ENCODE measurements at places on chromosomes 1 and 21. TPM values are rescaled to one million over a fixed set of nuclear protein-coding genes. Genes with fewer than 3 reads are reported as not detected.

GRCh38 chr1:36609241-36610027, 126.7 kb upstream of the CSF3R start:
- H3K27ac ChIP-seq = no peak overlapping the region
- peak; percentile 36 for DNase-seq
- no peaks in the 10 kb centered on the region for H3K4me1 ChIP-seq
- H3K36me3 ChIP-seq = no peaks in the 10 kb centered on the region

TLCD4 gene
- 12.6 TPM for total RNA-seq

OVAAL gene
- total RNA-seq = not detected

DNA sequence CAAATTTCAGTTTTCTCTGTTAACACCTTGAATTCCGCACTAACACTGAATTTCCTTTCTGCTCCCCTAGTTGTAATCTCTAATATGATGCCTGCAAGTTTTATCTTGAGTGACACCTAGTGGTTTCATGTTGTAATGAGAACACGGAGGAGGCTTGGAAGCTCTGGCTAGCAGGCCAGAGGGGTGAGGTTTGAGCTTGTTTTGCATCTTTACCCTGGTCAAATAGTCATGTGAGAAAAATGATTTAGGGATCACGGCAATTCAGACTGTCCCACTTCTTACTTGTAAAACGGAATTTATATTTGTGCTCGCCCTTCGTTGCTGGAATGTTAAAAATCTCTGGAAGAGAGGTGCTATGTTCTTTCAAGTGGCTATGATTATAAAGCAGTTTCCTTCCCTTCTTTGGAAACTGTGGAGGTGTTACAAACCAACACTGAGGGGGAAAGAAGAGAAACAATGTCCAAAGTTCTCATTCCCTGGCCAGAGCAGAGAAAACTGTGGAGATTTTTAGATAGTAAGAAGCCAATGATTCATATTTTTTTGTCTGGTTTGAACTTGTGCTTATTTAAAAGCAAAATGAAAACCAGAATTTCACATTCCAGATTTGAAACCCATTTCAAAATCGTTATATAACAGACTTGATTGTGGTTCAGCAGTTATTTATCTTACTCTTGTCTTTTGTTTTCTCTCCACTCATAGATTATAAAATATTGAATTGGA, 5.3 kb upstream of the MROH9 start:
- H3K4me1 ChIP-seq = no peaks in the 10 kb centered on the region
- H3K4me3 ChIP-seq = no peak overlapping the region
- peak overlapping the region; percentile 52 for H3K27ac ChIP-seq

- H3K27me3 ChIP-seq = no peaks in the 10 kb centered on the region
- H3K36me3 ChIP-seq = peaks cover 39% of the 10 kb centered on the region
- peaks cover 12% of the 10 kb centered on the region for H3K4me1 ChIP-seq
These were observed 23.1 kb upstream of the PTAFR start for GRCh38 chr1:28199328-28200233.

DNA sequence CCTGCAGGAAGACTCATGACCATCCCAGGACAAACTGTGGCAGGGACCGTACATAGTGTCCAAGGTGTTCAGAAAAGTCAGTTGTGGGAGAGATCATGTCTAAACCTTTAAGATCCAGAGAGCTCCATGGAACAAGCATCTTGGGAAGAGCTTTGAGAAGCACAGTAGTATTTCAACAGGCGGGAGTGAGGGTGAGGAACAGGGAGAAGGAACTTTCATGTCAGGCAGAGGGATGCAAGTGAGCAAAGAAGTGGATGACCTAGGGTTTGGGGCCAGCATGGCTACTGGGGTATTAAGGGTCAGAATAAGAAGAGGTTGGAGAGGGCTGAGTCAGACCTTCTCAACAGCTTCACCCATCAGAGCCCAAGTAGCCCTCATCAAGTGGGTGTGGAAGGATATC, 147.9 kb upstream of the ETV3 start:
- DNase-seq = no peak
- H3K27ac ChIP-seq = no peak overlapping the region
- H3K4me1 ChIP-seq = no peaks in the 10 kb centered on the region
- no peaks in the 10 kb centered on the region for H3K36me3 ChIP-seq
- no peaks in the 10 kb centered on the region for H3K27me3 ChIP-seq
- no peak overlapping the region for H3K4me3 ChIP-seq

DNA sequence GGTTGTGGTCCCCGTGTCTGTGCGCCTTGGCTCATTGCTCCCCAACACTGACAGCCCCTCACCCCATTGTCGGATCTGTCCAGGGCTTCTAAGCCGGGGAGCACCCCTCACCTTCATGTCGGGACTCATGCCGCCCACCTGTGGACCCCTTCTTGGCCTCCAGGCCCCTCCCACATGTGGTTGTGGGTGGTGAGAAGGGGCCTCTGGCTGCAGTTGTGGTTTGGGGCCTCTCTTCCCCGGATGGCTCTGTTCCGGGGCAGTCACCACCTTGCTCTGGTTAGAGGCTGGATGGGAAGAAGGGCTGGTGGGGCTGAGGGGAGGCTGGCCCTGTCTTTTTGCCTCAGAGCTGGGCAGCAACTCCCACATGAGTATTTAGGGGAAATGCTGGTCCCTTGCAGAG, 158.6 kb upstream of the C1orf174 start:
- DNase-seq = no peak
- no peaks in the 10 kb centered on the region for H3K4me1 ChIP-seq
- no peak overlapping the region for H3K4me3 ChIP-seq
- no peaks in the 10 kb centered on the region for H3K27me3 ChIP-seq
- H3K27ac ChIP-seq = no peak overlapping the region
- no peaks in the 10 kb centered on the region for H3K36me3 ChIP-seq

CYP4A11 gene
- not detected for total RNA-seq

DNA sequence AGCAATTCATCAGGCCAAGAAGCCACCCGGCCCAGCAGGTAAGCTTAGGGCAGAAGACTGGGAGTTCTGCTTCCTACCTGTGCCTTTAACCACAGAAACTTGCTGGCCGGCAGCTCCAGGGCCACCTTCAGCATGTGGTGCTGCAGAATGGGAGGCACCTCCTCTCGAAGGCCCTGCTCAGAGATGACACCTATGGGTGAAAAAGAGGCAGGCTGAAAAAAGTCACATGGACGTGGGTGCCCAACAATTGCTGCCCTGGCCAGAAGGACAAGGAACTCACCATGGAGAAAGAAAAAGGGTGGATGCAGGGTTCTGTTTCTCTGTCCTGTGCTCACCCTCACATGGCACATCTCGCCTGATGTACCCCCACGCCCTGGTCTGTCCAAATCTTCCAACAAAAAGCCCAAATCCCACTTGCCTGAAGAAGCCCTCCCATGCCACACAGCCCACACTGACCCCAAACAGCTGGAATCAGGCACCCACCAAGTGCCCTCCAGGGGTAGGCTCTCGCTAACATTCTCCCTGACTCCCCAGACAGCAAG, 33.0 kb downstream of the URB1 start:
- H3K4me1 ChIP-seq = no peaks in the 10 kb centered on the region
- no peaks in the 10 kb centered on the region for H3K27me3 ChIP-seq
- DNase-seq = no peak
- H3K4me3 ChIP-seq = no peak overlapping the region
- peaks cover 73% of the 10 kb centered on the region for H3K36me3 ChIP-seq
- no peak overlapping the region for H3K27ac ChIP-seq

DNA sequence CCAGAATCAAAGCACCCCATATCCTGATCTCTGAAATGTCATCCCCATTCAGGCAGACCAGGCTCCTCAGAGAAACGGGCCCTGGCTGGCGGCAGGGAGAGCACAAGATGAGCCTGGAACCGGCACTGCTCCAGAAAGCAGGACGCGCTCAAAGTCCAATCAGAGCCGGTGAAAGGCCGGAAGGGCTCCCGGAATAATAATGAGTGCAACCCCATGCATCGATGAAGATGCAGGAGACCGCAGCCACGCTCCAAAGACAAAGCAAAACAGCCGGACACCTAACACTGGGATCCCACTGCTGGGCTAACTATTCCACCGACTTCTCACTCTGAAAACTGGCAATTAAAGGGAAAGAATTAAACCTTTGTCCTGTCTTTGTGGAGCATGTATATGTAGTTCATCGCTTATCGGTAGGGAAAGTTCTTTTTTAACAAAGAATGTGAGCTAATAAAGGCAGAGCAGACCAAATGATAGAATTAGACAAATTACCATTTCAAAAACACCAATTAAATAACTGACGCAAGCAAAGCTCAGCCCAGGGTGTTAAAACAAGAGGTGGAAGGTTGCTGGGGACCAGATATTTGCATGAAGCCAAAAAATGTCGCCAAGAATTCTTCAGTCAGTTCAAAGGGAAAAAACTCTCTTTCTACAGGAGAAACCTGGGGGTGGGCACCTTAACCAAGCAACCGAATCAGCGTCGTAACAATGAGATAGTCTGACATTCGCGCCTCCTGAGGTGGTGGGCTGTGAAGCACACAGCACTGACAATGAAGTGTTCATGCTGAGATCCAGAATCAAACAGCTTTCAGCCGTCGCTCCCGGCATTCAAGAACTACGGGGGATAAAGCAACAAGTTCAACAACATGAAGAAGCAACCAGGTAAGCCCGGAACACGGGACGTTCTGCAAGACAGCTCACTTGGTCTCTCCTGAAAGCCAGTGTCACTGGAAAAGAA, 95.2 kb downstream of the NPHP4 start:
- H3K27me3 ChIP-seq = no peaks in the 10 kb centered on the region
- H3K27ac ChIP-seq = no peak overlapping the region
- DNase-seq = no peak
- no peaks in the 10 kb centered on the region for H3K36me3 ChIP-seq
- no peak overlapping the region for H3K4me3 ChIP-seq

DNA sequence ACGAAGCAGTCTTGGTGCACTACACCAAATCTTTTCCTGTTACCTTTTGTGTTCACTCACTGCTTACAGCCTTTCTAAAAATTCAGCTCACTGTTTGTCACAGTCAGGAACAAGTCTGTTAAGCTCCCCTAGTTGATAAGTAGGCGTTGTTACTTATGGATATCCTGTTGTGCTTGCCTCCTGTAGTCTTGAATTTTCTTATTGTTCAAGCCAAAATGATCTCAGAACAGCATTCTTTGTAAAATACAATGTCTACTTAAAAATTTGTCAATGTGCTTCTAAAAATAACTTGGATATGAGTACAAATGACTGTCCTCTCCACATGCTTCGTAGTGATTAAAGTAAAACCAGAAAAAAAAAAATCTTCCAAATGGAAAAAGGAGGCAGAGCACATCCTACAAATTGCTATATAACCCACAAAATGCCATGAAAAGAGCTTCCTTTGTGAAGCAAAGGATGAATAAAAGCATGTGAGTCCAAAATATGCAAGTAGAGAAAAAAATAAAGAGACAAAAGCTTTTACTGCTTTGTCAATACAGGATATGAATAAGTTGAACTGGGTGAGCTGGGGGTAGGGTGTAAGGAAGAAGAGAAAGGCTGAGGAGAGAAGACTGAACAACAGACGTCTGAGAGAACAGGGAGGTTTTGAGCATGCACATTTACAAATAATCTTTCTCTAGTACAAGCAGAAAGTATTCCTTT, 228.9 kb upstream of the ADGRL4 start:
- no peaks in the 10 kb centered on the region for H3K36me3 ChIP-seq
- no peaks in the 10 kb centered on the region for H3K4me1 ChIP-seq
- H3K27ac ChIP-seq = no peak overlapping the region
- DNase-seq = no peak
- no peaks in the 10 kb centered on the region for H3K27me3 ChIP-seq
- H3K4me3 ChIP-seq = no peak overlapping the region

RIPK4 gene
- 15.3 TPM for total RNA-seq

DISP3 gene
- total RNA-seq = not detected

DNA sequence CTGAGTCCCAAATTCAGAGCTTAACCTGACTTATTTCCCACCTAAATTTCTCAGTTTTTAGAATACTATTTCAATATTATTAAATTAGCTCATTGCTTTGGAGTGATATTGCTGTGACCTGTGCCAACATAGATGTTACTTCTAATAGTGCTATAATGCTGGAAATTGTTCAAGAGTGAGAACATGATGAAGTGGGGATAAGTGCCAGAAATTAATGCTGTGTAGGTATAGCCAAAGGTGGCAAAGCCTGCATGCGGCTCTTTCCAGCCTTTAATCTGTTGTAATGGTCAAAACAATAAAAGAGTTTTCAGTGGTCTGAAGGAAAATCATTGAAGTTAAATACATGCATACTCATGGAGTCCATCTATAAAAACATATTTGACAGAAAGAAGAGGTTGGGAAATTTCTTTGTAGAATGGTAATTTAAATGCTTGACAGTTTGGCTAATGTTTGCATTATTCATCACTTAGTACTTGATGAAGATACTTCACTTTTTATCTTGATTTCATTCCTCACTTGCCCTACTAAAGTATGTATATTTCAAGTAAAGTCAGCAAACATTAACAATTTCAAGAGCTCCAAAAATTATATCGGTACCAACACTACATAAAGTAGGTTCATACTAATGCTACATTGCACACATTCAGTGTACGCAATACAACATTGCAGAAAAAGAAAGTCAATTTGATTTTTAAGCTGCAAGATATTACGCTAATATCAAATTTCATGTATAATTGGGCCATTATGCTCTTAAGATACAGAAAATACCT, 82.1 kb downstream of the OLFM3 start:
- H3K27me3 ChIP-seq = no peaks in the 10 kb centered on the region
- DNase-seq = no peak
- no peaks in the 10 kb centered on the region for H3K36me3 ChIP-seq
- no peak overlapping the region for H3K4me3 ChIP-seq
- no peaks in the 10 kb centered on the region for H3K4me1 ChIP-seq
- H3K27ac ChIP-seq = no peak overlapping the region

DNA sequence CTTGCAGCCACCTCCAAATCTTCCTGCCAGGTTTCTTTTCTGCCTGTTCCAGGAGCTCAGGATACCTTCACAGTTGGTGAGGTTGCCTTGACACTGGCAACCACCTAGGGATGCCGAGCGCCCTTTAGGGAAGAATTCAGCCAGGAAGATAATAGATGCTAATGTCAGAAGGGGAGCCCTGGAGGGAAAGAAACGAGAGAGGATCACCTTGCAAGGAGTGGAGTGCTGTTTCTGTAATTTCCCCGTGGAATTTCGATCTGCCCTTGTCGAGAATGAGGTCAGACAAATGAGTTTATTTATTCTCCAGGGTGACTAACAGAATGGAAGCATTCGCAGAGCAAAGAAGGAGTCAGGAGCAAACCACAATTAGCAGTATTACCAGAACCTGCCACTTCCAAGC, 315.8 kb upstream of the KAZN start:
- no peak overlapping the region for H3K4me3 ChIP-seq
- H3K27me3 ChIP-seq = no peaks in the 10 kb centered on the region
- peaks cover 12% of the 10 kb centered on the region for H3K4me1 ChIP-seq
- no peak overlapping the region for H3K27ac ChIP-seq
- no peaks in the 10 kb centered on the region for H3K36me3 ChIP-seq
- DNase-seq = no peak

DNA sequence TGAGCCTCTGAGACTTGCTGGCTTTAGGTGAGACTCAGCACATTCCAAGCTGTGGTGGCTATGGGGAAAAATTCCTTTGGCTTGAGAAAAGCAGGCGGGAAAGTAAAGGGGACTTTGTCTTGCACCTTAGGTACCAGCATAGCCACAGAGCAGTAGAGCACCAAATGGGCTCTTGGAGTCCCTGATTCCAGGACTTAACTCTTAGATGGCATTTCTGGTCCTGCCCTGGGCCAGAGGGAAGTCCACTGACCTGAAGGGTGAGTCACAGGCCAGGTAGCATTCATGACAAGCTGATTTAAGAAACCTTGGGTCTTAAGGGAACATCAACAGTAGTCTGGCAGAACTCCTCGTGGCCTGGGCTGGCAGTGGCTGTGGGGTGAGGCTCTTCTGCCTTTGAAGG, 344.7 kb downstream of the DUSP10 start:
- no peak overlapping the region for H3K27ac ChIP-seq
- H3K36me3 ChIP-seq = no peaks in the 10 kb centered on the region
- no peaks in the 10 kb centered on the region for H3K4me1 ChIP-seq
- H3K4me3 ChIP-seq = no peak overlapping the region

Measured in thyroid gland (tissue), 4 donors.